Camera-type eye (tissue), 1 donor: ENCODE measurements at places on chromosomes 5 and 9. TPM values are rescaled to one million over a fixed set of nuclear protein-coding genes. Genes with fewer than 3 reads are reported as not detected.

Gene ANKRD34B
- not detected for total RNA-seq

Gene FRMPD1
- 34.9 TPM for total RNA-seq

Gene PCDHB14
- 13.5 TPM for total RNA-seq

Gene FOXD4
- total RNA-seq: 0.82 TPM

Gene SLC31A1
- total RNA-seq: 15.5 TPM

Gene TLR4
- 12.6 TPM for total RNA-seq

Gene IZUMO3
- total RNA-seq: not detected

Gene PCDHGA12
- total RNA-seq: 12.6 TPM

Gene CDHR2
- total RNA-seq: 0.11 TPM

Gene C5orf34
- 4.4 TPM for total RNA-seq

Gene IL5
- total RNA-seq: not detected

Gene CXCL14
- total RNA-seq: 63.1 TPM

Gene CDO1
- total RNA-seq: 64.5 TPM

Gene PRSS3
- not detected for total RNA-seq

Gene GNA14
- 4.3 TPM for total RNA-seq

Gene SLC36A2
- not detected for total RNA-seq

Gene MYO10
- 103 TPM for total RNA-seq

Gene ELOVL7
- total RNA-seq: 6.7 TPM

Gene ITGA1
- total RNA-seq: 51.3 TPM

Gene GAS1
- 146 TPM for total RNA-seq

Gene RNF208
- 2.7 TPM for total RNA-seq

Gene FCHO2
- total RNA-seq: 47.1 TPM

Gene RMRP
- total RNA-seq: 5,655 TPM

Gene TEK
- total RNA-seq: 20.5 TPM

Gene RFESD
- 4.8 TPM for total RNA-seq

Gene NKD2
- total RNA-seq: 18.0 TPM
